Thymus (tissue), 14 donors: ENCODE measurements at places on chromosomes 4 and X. TPM values are rescaled to one million over a fixed set of nuclear protein-coding genes. Genes with fewer than 3 reads are reported as not detected.
A peak's percentile ranks its signal among the peaks of the same experiment; 100 is the strongest.

DNA sequence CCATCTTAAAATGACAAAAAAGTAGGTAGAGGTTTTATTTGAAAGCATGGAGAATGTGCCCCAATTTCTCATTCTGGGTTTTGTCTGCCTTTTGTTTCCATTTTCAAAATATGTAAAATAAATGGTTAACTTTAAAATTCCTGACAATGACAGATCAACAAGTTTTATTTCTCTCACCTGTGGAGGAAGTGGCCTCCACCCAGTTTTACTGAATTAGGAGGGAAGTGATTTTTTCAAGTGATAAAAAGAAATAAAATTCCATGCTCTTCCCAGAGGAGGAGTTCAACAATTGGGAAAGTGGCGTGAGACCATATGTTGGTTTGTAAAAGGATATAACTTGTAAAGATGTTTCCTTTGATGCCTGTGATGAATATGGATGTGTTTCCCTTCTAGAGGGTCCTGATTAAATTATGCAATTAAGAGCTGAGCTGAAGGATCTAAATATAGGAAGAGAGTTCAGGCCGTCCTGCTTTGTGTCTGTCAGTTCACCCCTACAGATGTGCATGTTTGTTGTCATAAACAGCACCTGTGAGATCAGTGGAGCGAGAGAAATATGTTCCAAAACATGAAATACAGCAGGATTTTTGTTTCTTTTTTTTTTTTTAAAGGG, 19.5 kb downstream of the SMAD1 start:
- no peaks in the 10 kb centered on the region for H3K27me3 ChIP-seq
- peak; percentile 50 for DNase-seq
- peak overlapping the region; percentile 86 for H3K27ac ChIP-seq
- peaks cover 26% of the 10 kb centered on the region for H3K4me1 ChIP-seq

DNA sequence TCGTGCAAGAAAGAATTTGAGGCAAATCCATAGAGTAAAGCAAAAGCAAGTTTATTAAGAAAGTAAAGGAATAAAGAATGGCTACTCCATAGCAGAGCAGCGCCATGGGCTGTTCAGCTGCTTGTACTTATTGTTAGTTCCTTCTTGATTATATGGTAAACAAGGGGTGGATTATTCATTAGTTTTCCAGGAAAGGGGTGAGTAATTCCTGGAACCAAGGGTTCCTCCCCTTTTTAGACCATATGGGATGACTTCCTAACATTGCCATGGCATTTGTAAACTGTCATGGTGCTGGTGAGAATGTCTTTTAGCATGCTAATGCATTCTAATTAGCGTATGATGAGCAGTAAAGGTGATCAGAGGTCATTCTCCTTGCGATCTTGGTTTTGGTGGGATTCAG, 23.5 kb upstream of the CEP135 start:
- H3K27ac ChIP-seq = no peak overlapping the region
- no peak for DNase-seq
- no peaks in the 10 kb centered on the region for H3K4me1 ChIP-seq
- H3K4me3 ChIP-seq = no peak overlapping the region

GRCh38 chr4:87985097-87985886, 9.8 kb downstream of the SPP1 start:
- H3K36me3 ChIP-seq = no peaks in the 10 kb centered on the region
- H3K27ac ChIP-seq = no peak overlapping the region
- no peaks in the 10 kb centered on the region for H3K27me3 ChIP-seq
- H3K4me1 ChIP-seq = no peaks in the 10 kb centered on the region
- peak; percentile 47 for DNase-seq

DNA sequence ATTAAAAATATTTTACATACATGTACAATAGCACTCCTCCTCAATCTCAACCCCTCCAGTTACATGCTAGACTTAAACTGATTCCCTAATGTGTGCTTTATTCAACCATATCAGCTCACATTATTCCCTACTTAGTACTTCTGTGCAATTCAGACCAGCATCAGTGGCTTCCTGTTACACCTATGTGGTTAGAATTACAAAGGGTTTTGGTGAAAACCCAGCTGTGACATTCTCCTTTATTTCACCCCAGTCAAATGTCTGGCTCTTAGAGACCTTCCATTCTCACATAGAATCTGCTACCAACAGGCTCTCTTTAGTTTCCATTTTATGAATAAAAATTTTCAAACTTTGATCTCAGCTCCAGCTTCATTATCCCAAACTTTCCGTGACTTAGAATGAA, 85.2 kb upstream of the SLC7A11 start:
- H3K4me3 ChIP-seq = no peak overlapping the region
- H3K27ac ChIP-seq = no peak overlapping the region
- no peaks in the 10 kb centered on the region for H3K27me3 ChIP-seq
- H3K4me1 ChIP-seq = no peaks in the 10 kb centered on the region
- DNase-seq = peak; percentile 3

DNA sequence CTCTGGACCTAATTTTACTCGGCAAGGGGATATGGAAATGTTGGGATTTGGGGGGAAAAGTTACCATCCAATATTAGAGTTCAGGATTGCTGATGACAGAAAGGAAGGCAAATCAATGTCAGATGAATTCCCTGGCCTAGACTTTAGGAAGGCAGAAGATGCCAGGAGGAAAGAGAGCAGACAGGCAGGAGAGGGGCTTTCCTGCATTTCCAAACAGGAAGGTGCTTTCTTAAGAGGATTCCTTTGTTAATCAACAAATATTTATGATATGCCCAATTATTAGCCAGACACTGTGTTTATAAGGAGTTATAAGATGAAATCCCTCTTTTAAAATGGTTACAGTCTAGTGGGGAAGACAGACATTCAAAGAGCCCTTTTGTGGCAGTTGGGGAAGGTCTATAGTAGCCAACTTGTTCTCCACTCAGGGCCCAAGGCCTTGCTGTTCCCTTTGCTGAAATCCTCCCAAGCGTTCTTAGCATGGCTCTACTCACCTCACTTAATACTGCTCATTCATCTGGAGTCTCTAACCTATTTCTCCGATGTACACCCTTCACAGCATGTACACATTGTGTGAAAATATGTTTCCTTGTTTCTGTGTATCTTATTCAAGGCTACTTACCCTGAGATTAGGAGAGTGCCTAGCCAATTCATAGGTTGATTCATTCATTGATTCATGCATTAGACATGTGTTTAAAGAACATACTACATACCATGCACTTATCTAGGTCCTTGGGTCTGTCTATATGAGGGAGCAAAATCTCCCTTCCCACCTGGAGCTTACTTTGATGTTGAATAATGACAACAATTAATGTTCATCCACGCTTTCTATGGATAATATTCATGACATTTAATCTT, 5.3 kb downstream of the IGFBP7 start:
- H3K27me3 ChIP-seq = peaks cover 9% of the 10 kb centered on the region
- H3K36me3 ChIP-seq = no peaks in the 10 kb centered on the region
- no peak overlapping the region for H3K27ac ChIP-seq
- no peak overlapping the region for H3K4me3 ChIP-seq
- DNase-seq = no peak
- H3K4me1 ChIP-seq = peaks cover 7% of the 10 kb centered on the region

DNA sequence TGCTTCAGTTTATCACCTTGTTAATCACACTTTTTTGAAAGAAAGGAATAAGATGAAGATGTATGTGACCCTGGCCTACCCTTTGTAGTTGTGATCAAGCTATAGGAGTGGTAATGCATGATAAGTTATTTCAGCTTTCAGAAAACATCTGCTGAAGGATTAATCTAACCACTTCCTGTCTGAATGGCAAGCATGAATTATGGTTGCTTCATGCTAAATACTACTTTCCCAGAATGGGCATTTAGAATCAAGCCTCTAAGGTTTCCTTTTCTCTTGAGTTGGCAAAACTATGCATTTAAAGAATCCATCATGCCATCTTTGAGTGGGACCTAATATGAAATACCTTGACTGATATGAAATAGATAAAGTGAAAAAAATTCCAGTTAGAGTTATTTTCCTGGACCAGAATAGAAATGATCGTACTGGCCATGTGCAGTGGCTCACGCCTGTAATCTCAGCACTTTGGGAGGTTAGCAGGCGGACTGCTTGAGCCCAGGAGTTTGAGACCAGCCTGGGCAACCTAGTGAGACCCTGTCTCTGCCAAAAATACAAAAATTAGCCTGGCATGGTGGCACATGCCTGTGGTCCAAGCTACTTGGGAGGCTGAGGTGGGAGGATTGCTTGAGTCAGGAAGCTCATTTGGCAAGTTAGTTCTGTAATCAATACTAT, 59.1 kb downstream of the ANXA3 start:
- peak overlapping the region; percentile 27 for H3K27ac ChIP-seq
- H3K4me3 ChIP-seq = no peak overlapping the region
- DNase-seq = peak; percentile 54

DNA sequence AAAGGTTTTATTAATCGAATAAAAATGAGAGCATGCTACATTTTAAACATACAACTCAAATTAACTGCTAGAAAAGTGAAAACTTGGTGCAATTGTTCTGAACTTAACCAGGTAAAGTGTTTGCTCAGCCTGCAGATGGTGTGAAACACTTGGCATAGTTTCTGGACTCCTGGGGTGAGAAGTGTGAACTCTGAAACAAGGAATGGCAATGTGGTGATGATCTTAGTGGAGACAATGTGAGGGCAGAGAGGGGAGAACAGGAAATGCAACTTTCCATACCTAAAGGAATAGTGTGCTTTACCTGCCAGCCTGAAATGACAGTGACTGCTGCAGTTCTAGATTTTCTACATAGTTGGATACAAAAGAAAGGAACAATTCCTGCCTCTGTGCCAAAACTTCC, 57.4 kb downstream of the CCSER1 start:
- no peak overlapping the region for H3K27ac ChIP-seq
- H3K4me1 ChIP-seq = no peaks in the 10 kb centered on the region
- H3K4me3 ChIP-seq = no peak overlapping the region
- no peaks in the 10 kb centered on the region for H3K27me3 ChIP-seq
- H3K36me3 ChIP-seq = no peaks in the 10 kb centered on the region

Gene SSX3
- not detected for total RNA-seq

Gene FGF2
- total RNA-seq = 2.0 TPM

Gene SH2D1A
- 218 TPM for total RNA-seq

Gene ADGRG4
- under 0.01 TPM for total RNA-seq
